GM12892 (cell line): ENCODE measurements at places on chromosomes 12 and 14.

- DNase-seq: no peak
These were observed 40.4 kb upstream of the GZMB start for GRCh38 chr14:24674204-24674970.

- DNase-seq: no peak
These were observed 4.9 kb downstream of the PXN start for GRCh38 chr12:120260607-120261006.

DNA sequence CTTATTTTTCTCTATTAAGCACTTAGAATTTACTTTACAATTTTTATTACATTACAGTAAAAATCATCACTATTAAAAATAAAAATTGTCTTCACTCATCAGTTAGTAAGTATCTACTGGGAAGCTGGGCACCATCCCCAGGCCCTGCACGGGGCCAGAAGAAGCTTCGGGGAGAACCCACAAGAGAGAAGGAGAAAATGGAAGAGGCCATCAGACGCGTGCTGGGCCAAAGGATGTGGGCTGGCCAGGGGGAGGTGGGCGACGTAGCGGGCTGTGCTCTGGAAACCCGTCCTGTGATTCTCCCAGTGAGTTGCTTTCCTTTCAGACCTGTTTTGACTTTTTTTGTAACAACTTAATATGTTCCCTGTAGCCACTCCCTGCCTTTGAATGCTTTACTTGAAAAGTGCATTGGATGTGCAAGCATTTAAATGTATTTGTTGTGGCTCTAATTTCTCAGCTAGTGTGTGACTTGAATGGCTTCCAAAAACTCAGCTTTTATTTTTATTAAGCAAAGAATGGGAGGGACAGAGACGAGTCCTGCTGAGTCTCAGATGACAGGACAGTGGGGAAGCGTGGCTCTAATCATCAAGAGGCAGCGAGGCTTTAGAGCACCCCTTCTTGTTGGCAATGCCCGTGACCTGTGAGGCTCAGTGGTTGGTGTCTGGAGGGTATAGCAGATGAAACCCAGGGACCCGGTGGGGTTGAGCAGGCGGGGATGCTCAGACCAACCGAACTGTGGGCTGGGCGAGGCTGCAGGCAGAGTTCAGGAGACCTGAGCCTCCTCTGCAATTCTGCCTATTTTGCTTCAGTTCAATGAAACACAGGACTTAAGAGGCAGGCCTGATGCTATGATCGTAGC lies 38.8 kb downstream of the SYNE3 start:
- DNase-seq: no peak

- DNase-seq: no peak
These were observed 80.5 kb upstream of the DACT1 start for GRCh38 chr14:58557242-58557641.
